ENCODE measurements at places on chromosomes 5 and 9.

DNA sequence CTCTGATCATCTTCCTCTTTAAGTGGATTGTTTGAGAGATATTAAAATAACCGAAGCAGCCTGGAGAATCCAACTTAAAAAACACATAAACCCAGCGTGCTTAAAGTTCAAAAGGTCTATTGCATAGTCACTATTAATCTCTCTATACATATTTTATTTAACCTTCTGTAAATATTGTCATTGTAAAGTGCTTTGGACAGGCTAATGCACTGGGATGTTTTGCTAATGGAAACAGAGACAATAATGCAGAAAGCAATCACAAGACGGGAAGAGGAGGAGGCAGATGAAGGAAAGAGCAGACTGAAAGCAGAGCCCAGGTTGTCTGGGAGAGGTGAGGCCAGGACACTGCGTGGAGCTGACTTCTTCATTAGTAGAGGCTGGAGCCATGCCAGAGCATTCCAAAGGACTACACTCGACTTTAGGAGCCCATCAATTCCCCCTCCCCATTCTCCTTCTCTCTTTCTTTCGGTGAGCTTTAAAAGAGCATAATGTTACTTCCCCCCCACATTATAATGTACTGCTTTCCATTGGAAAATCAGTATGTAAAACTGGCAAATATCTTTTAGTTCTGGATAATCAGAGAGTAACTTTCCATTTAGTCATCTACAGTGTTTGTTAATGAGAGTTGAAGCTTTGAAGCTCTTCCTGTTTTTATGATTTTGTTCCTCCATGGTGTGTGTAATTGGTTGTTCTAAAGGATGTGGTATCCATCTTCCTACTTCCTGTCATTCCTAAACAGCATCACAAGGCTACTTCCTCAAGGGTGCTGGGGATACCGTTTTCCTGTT lies 307.3 kb upstream of the MPDZ start:
- peak; percentile 23 for DNase-seq

- DNase-seq, result no peak
These were observed 62.3 kb downstream of the GTF3C4 start for GRCh38 chr9:132732326-132733259.

- DNase-seq, result no peak
These were observed 495.0 kb downstream of the RASEF start for GRCh38 chr9:82567953-82568352.

GRCh38 chr9:24464319-24464951 lies 81.3 kb downstream of the IZUMO3 start:
- no peak for DNase-seq

DNA sequence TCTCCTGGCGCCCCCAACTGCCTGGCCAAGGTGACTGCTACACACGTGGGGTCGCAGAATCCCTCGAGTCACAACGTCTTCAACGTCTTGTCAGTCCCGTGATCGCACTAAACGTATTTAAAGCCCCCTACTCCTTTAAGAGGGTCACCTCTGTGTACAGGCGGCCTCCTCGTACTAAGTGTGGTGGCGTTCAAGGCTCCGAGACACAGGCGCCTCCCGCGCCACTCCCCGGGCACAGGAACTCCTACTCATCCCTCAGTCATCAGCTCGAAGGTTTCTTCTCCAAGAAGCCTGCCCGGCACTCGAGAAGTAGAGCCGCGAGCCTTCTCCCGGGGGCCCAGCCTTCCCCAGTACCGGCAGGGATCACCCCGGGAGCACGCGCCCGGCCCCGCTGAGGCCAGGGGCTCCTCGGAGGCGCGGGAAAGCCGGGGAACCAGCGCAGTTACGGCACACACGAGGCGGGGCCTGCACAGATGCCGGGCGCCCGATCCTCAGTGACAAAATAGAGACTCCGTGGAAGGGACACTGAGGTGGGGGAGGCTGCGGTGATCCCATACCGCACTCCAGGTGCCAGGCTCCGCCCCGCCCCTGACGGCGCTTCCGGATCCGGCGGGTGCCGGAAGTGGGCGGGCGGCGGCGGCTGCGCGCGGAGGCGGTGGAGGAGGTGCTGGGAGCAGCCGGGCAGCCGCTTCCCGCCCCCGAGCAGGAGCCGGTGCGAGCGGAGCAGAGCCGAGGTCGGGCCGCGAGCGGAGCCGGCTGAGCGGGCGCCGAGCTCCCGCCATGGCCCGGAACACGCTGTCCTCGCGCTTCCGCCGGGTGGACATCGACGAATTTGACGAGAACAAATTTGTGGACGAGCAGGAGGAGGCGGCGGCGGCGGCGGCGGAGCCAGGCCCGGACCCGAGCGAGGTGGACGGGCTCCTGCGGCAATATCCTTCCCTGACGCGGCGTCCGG lies 6.9 kb downstream of the ARPC5L start:
- peak; percentile 86 for DNase-seq
